Activated CD4-positive, alpha-beta T cell treated with anti-CD3 and anti-CD28 coated beads, Interleukin-2, amount 50 U/mL, for 48 hours (primary cell): ENCODE measurements at places on chromosomes 1 and 21.

DNA sequence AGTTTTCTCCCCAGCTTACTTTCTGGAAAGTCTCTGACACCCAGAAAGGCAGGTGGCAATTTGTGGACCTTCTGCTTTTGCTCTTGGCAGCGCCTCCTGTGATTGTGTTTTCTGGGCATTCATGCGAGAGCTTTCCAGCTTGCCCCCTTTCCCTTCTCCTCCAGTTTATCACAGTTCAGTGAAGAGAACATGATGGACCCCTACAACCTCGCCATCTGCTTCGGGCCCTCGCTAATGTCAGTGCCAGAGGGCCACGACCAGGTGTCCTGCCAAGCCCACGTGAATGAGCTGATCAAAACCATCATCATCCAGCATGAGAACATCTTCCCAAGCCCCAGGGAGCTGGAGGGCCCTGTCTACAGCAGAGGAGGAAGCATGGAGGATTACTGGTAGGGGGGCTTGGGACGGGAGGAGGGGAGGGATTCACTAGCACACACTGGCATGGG, 24.3 kb upstream of the IKBKE start:
- no peak for DNase-seq

DNA sequence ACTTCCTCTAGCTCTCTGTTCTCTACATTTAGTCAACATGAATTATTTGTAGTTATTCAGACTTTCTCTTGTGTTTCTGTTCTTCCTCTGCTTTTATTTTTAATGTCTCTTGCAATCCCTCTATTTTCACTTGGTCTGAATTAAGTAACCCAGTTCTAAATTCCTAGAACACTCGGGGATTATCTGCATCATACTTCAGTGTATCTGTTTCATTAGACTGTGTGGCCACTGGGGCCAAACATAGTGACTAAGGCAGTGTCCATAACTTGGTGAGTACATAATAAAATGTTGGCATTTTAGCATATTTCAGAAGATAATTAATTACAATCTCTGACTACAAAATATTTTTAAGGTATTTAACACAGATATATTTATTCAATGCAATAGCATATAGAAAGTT, 1087.2 kb upstream of the B3GALT2 start:
- no peak for DNase-seq

DNA sequence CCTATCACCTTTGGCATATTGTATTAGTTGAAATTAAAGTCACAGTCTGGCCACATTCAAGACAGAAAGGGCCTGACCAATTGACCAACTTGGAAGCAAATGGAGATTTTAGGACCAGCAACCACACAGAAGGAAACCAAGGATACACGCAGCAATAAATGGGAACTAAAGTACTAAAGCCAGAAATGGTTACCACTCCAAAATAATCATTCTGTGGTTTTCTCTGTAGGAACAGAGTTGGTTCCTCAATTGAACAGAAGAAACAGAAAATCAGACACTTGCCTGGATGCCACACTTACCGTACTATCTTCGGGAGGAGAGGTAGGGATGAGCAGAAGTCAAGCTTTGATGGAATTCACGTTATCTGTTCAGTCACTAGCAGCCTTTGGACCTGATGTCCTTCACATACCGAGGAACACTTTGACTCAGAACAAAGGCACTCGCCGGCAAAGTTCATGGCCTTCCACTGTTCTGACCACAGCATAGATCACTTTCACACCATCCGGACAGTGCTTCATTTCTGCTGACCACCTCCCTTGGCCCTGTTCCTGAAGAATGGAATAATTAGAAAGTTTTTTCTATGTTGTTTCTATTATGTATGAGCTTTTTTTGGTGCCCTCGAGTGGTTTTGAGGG, 96.9 kb downstream of the LPAR3 start:
- DNase-seq: no peak

DNA sequence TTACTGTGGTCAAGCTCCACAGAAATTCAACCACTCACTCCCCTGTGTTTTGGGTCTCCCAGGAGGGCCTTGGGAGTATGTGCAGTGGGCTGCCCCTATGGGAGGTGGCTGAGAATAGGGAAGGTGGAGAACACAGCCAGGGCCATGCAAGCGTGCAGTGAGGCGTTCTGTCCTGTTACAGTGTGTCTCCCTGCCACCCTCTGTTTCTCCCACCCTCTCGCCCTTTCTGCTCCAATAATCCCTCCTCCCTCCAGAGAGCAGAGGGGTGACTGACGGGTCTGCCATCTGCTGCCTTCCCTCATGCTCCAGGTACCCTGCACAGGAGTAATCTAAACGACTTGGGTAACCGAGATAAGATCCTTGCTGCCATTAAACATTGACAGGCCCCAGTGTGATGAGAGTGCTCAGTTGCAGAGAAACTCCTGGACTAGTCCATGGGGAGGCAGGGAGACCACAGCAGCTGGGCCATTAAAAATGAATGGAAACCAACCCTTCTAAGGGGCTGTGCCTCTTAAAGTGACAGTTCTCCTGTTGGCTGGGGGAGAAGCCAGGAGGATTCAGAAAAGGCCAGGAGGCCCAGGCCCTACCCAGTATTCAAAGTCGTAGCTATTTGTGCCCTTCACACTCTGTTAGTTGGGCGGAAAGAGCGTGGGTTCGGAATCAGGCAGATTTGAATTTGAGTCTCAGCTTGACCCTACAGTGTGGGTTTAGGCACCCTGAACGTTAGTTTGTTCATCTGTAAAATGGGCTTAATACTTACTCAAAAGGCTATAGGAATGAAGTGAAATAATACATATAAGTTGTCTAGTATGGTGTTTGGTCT, 22.4 kb upstream of the BTG2 start:
- DNase-seq: no peak

DNA sequence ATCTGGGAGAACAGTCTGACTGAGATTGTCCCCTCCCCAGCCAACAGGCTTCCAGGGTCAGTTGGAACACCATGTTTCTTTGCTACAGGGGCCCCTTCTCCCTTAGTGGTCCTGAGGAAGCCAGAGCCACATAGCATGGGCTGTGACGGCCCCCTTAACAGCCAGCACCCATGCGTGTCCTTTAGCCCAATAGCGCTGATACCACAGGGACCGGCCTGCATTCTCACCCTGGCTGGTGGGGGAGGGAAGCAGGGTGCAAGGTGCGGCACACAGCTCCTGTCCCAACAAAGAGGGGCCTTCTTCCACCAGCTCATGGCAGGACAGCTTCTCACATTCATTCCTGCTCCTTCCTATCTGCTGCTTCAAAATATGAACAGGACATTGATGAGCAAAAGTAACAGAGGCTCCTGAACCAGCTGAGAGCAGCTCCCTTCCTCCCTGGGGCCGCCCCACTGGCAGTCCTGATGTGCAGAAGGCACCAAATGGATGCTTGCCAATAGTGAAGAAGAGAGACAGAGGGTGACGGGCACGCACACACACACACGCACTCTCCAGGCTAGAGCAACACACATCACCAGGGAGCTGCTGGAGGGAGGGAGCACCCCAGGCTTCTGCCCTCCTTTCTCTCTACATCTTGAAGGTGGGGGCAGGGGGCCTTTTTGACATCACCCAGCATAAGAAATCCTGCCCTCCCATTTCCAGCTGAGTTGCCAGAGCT, 99.4 kb downstream of the CRYAA start:
- DNase-seq: no peak

DNA sequence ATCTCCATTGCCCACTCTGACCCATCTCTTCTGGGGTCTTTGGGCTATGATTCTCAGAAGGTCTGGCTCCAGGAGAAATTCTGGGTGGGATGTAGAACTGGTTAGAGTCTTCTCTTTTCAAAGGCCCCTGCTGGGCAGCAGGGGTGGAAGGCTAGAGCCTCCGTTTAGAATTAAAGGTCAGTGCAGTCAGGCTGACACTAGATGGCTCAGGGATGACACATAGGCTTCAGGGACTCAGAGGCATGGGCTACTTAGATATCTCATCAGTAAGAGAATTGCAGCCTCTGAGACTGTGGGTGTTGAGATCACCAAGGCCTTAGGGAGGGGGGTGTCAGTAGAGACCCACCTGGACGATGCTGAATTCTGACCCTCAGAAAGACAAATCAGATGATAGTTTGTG, 12.6 kb upstream of the PPM1J start:
- DNase-seq: no peak

GRCh38 chr1:161158316-161159010, 837 bp upstream of the USP21 start:
- DNase-seq: no peak

DNA sequence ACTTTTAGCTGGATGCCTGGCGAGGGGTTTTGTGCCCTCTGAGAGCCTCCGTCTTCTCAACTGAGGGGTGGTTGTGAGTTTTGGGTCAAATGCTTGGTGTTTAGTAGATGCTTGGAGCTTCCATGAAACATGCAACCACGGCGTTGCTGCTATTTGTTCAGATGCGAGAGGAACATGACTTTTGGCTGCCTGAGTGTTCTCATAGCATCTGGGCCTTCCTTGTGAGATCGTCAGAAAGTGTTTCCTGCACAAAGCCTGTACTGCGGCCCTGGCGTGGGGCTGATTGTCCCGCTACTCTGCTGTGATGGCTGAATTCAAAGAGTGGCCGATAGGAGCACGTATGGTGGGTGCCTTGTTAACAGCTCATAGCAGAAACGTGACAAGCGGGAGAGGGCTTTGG, 69.8 kb upstream of the FAM3B start:
- no peak for DNase-seq

- peak; percentile 96 for DNase-seq
Observed at GRCh38 chr1:244652623-244653438, at the start of gene DESI2. TSS of gene DESI2 (plus strand) at chr1:244653126. CDS start at chr1:244653314, 188 bp downstream.

GRCh38 chr1:176876966-176877515, 287.5 kb downstream of the ASTN1 start:
- no peak for DNase-seq

DNA sequence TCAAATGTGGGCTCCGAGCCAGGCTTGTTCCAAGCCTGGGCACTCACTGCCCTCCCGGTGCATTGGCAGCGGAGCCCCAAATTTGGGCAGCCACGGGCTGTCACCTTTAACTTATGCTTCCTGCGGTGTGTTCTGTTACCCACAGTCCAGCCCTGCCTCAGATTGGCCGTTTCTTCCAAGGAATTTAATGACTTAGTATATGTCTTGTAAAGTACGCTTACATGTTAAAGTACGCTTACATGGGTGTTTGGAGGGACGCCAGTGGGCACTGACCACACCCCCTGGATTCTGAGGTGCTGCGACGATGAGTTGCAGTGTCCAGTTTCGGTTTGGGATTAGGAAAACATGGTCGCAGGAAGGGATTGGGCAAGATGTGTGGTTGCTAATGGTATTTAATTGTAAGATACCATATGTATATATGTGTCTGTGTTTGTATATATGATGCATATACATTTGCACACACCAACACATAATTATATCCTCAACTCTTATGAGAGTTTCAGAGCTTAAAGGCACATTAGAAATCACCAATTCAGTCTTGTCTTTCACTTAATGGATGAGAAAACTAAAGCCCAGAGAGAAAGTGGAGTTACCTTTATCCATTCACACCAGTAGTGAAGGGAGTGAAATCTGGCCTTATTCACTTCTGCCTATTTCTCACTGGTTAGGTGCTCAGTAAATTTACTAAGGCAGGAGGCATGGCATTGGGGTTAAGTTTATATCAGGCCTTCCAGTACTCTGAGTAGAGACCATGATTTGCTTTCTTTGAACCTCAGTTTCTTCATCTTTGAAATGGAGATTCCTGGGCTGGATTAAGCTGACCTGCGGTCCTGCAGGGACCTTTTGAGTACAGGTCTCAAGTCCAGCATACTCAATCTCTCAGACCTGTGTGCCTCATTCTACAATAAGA, 1.0 kb downstream of the SMYD2 start:
- DNase-seq: no peak

DNA sequence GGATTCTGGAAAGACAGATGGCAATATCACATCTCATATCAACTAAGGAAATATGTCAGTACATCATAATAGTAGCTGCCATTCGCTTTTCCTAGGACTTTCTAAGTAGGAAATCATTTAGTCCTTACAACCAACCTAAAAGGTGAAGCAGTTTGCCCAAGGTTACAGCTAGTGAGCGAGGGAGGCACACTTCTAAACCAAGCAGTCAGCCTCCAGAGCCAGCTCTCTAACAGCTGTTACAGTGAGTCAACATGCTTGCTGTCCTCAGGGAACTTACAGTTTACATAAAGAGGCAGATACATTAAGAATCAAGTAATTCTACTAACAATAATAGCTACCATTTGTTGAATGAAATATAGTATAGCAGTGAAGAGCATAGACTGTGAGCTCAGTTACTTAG, 57.1 kb downstream of the GIPC2 start:
- DNase-seq: no peak

- DNase-seq: no peak
Observed at GRCh38 chr21:16437586-16437985, 707.8 kb downstream of the USP25 start.

GRCh38 chr1:26541816-26542711, 12.5 kb downstream of the RPS6KA1 start:
- DNase-seq: peak; percentile 88

GRCh38 chr1:109281680-109282496, 1.1 kb downstream of the PSRC1 start:
- DNase-seq: no peak

DNA sequence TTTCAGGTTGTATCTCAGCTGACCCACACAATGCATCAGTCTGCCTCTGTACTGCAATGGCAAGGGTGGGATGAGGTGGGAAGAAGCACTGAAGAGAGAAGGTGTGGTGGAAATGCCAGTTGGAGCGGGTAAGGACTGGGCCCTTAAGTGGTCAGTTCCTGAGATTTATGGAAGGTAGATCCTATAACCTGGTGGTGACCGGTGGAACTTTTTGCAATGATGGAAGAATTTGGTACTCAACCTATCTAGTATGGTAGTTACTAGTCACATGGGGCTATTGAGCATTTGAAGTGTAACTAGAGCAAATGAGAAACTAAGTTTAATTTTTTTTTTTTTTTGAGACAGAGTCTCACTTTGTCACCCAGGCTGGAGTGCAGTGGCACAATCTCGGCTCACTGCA, 8.2 kb upstream of the HPCAL4 start:
- no peak for DNase-seq

DNA sequence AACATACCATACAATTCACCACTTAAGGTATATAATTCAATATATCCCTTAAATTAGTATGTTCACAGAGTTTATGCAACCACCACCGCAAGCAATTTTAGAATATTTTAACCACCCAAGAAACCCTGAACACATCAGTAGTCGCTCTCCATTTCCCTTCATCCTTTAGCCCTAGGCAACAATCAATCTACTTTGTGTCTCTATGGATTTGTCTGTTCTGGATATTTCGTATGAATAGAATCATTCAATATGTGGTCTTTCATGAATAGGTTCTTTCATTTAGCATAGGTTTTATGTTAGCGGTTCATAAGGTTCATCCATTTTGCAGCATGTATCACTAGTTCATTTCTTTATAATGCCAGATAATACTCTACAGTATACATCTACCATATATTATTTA, 4.2 kb upstream of the DPT start:
- no peak for DNase-seq

DNA sequence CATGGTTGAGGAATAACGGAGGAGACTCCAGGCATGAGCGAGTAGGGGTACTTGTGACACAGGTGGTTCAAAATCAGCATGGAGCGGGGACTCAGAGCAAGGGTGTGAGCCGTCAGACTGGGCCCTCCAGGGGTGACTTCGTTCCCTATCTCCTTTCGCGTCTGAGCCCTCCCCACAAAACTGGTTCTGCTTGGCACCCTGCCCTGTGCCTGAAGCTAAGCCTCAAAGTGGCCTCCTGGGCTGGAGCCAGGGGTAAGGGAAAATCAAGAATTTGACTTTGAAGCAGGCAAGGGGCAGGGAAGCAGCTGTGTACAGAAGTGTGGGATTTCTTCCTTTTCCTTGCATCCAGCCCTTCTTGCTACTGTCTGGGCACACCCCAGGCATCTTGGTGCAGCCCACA, 331.5 kb upstream of the AJAP1 start:
- DNase-seq: no peak
